ENCODE measurements at places on chromosomes 12 and 14.
A peak's percentile ranks its signal among the peaks of the same experiment; 100 is the strongest.

GRCh38 chr12:131636940-131637750 is 73.7 kb upstream of the SFSWAP start:
- H3K4me3 ChIP-seq = no peak overlapping the region
- H3K36me3 ChIP-seq = no peaks in the 10 kb centered on the region
- DNase-seq = no peak
- no peak overlapping the region for H3K27ac ChIP-seq
- no peaks in the 10 kb centered on the region for H3K27me3 ChIP-seq

GRCh38 chr12:19895246-19896020 is 456.1 kb downstream of the AEBP2 start:
- no peaks in the 10 kb centered on the region for H3K27me3 ChIP-seq
- no peak for DNase-seq
- H3K36me3 ChIP-seq = no peaks in the 10 kb centered on the region
- H3K4me3 ChIP-seq = no peak overlapping the region
- no peak overlapping the region for H3K27ac ChIP-seq

- no peak for DNase-seq
- H3K36me3 ChIP-seq = peaks cover 4% of the 10 kb centered on the region
- no peak overlapping the region for H3K4me3 ChIP-seq
- H3K27me3 ChIP-seq = no peaks in the 10 kb centered on the region
Observed at GRCh38 chr12:26608706-26609105, 224.3 kb downstream of the ITPR2 start.

DNA sequence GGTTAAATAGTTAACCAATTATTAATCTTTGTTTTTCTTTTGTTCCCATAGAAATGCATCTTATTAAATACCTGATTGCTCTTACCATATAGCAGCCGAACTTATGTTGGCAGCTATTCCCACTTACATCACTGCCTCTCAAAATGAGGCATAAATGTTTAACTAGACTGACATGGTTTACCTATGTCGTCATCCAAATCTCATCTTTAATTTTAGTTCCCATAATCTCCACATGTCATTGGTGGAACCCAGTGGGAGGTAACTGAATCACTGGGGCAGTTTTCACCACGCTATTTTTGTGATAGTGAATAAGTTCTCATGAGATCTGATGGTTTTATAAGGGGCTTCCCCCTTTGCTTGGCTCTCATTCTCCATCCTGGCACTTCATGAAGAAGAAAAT is 499.2 kb upstream of the ATP2B1 start:
- no peaks in the 10 kb centered on the region for H3K4me1 ChIP-seq
- no peaks in the 10 kb centered on the region for H3K27me3 ChIP-seq
- H3K27ac ChIP-seq = no peak overlapping the region
- H3K4me3 ChIP-seq = no peak overlapping the region
- H3K36me3 ChIP-seq = no peaks in the 10 kb centered on the region
- DNase-seq = no peak

DNA sequence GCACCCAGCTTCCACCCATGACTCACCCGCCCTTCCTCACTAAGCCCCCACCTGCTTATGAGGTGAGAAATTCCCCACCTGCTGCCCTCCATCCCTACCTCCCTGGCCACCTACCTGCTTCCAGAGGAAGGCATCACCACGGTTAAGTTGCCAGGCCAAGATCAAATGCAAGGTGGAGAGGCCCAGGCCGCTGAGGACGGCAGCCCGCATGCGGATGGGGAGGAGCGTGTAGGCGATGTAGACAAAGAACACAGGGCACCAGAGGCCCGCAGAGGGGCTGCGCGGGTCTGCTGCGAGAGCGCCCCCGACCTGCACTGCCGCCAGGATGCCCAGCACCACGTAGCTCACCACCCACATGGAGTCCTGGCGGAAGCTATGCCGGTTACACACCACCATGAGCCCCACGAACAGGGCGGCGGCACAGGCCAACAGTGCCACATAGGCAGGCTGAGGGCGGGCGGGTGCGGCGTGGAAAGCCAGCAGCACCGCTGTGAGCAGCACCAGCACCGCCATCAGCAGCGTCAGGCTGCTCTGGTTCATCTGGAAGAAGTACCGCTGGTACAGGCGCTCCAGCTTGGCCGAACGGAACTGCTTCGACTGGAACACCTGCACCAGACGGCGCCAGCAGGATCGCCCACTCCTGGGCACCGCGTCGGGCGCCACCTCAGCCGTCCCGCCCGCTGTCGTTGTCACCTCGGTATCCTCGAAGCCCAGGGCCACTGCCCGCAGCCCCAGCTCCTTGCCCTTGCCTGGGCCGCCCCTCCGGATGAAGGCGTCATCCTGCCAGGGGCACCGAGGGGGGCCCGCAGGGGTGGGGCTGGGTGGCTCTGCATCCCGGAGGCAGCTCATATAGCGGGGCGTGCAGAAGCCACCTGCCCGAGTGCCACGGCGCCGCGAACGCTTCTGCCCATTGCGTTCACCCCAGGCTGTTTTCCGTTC is 6.2 kb downstream of the ADCY6 start:
- peaks cover 44% of the 10 kb centered on the region for H3K4me1 ChIP-seq
- H3K27ac ChIP-seq = no peak overlapping the region
- no peak overlapping the region for H3K4me3 ChIP-seq
- DNase-seq = no peak
- peaks cover 38% of the 10 kb centered on the region for H3K36me3 ChIP-seq
- no peaks in the 10 kb centered on the region for H3K27me3 ChIP-seq

GRCh38 chr12:124413915-124414314 is 119.0 kb downstream of the RFLNA start:
- H3K27ac ChIP-seq = no peak overlapping the region
- H3K4me3 ChIP-seq = no peak overlapping the region
- no peaks in the 10 kb centered on the region for H3K27me3 ChIP-seq
- no peak for DNase-seq
- peaks cover 87% of the 10 kb centered on the region for H3K36me3 ChIP-seq
- H3K4me1 ChIP-seq = peaks cover 67% of the 10 kb centered on the region

GRCh38 chr14:104253901-104254353 is 115.5 kb downstream of the KIF26A start:
- no peaks in the 10 kb centered on the region for H3K36me3 ChIP-seq
- no peak overlapping the region for H3K4me3 ChIP-seq
- H3K27ac ChIP-seq = no peak overlapping the region
- no peak for DNase-seq

DNA sequence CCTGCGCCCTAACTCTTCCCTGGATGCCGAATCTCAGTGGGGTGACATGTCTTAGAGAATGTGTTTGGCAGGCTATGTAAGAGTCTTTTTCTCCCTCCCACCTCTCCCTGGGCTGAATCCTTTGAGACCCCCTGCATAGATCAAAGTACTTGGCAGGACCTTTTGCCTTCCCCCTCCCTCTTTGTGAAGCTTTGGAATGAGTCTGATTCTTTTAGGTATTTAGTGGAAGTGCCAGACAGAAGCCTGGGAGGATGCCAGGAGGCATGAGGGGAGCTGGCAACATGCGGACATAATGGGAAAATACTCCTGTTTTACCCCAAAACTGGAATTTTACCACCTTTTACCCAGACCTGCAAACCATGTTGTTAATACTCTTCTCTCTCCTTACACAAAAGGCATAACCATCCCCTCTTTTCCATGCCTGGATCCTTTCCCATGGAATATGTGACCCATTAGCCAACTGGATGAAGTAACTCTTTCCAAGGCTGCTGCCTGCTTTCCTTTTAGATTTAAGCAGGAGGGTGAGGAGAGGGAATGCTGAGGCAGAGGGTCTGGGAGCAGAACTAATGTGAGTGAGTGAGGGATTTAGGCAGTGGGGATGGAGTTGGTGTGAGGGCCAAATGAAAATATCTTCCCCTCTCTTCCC is 41.7 kb downstream of the TTLL5 start:
- H3K27ac ChIP-seq = peak overlapping the region; percentile 85
- H3K27me3 ChIP-seq = no peaks in the 10 kb centered on the region
- H3K36me3 ChIP-seq = peaks cover 11% of the 10 kb centered on the region
- H3K4me3 ChIP-seq = no peak overlapping the region
- peak; percentile 95 for DNase-seq

DNA sequence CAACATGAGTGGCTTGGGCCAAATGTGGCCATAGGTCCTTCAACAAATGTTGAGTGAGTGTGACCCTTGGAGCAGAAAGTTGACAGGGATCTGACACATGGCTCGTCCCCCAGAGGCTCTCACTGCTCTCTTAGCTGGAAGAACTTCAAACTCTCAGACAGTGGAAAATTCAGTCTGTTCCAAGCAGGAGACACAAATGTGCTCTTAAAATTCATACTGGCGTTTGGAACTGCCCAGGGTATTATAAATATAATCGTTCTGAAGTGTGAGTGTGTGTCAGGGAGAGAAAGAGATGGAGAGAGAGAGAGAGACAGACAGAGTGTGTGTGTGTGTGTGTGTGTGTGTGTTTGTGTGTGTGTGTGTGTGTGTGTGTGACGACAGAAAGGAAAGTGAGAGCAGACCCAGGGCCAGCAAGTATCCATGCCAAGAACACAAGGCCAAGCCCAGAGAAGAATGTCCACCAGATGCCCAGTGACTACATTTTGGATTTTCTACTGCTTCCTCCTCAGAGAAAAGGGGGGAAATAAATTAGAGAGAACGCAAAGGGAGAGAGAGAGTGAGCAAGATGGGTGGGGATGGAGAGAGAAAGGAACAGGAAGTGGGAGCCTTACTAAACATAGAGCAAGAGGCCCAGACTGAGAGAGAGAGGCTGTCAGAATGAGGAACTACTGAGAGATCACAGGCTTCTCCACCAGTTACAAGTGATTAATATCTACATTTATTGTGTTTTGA is 193.6 kb upstream of the NUDT4 start:
- no peaks in the 10 kb centered on the region for H3K27me3 ChIP-seq
- no peaks in the 10 kb centered on the region for H3K36me3 ChIP-seq
- no peak overlapping the region for H3K4me3 ChIP-seq

GRCh38 chr14:36818794-36819384 is 157.2 kb downstream of the PAX9 start:
- no peaks in the 10 kb centered on the region for H3K4me1 ChIP-seq
- no peak overlapping the region for H3K27ac ChIP-seq
- H3K4me3 ChIP-seq = no peak overlapping the region
- H3K36me3 ChIP-seq = no peaks in the 10 kb centered on the region

DNA sequence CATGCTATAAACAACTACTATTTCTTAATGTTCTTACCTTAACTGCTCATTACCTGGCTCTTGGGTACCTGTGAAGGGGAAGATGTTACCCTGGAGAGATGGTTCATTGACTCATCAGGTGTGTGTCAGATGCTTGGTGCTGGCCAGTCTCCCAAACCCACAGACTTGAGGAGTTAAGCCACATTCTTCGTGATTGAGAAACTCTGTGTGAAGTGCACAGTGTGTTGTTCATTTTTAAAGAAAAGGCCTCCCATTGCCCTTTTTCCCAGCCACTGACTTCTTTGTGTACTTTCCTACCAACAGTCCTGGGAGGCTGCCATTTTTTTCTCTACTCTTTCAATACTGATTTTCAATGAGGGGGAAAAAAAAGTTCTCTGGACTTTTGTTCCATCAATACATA is 3.2 kb downstream of the MGST1 start:
- peaks cover 8% of the 10 kb centered on the region for H3K27me3 ChIP-seq
- peak overlapping the region; percentile 80 for H3K27ac ChIP-seq
- peak; percentile 55 for DNase-seq
- no peaks in the 10 kb centered on the region for H3K36me3 ChIP-seq
- peaks cover 14% of the 10 kb centered on the region for H3K4me1 ChIP-seq

DNA sequence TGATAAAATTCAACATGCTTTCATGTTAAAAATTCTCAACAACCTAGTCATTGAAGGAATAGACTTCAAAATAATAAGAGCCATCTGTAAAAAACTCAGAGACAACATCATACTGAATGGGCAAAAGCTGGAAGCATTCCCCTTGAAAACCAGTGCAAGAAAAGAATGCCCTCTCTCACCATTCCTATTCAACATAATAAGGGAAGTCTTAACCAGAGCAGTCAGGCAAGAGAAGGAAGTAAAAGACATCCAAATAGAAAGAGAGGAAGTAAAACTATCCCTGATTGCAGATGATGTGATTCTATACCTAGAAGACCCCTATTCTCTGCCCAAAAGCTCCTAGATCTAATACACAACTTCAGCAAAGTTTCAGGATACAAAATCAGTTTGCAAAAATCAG is 52.9 kb downstream of the APOBEC1 start:
- no peak for DNase-seq
- H3K36me3 ChIP-seq = no peaks in the 10 kb centered on the region
- H3K4me3 ChIP-seq = no peak overlapping the region

GRCh38 chr12:27048822-27049752 is 26.7 kb downstream of the MED21 start:
- no peaks in the 10 kb centered on the region for H3K4me1 ChIP-seq
- no peak overlapping the region for H3K4me3 ChIP-seq
- H3K36me3 ChIP-seq = no peaks in the 10 kb centered on the region
- H3K27me3 ChIP-seq = no peaks in the 10 kb centered on the region
- no peak overlapping the region for H3K27ac ChIP-seq
- DNase-seq = no peak

DNA sequence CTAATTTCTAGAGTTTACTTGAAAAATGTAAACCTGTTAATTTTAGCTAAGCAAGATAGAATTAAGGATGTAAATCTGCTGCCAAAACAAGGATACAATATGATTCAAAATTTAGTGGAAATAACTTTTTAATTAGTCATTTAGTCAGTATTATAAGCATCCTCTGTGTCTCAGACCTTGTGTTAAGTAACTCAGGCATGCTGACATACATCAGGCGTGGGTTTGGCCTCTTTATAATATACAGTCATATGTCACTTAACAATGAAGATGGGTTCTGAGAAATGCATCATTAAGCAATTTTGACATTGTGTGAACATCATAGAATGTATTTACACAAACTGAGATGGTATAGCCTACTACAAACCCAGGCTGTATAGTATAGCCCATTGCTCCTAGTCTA is 386.9 kb downstream of the ZFP36L1 start:
- no peak overlapping the region for H3K4me3 ChIP-seq
- H3K36me3 ChIP-seq = no peaks in the 10 kb centered on the region
- DNase-seq = no peak
- H3K27ac ChIP-seq = no peak overlapping the region
- no peaks in the 10 kb centered on the region for H3K27me3 ChIP-seq

DNA sequence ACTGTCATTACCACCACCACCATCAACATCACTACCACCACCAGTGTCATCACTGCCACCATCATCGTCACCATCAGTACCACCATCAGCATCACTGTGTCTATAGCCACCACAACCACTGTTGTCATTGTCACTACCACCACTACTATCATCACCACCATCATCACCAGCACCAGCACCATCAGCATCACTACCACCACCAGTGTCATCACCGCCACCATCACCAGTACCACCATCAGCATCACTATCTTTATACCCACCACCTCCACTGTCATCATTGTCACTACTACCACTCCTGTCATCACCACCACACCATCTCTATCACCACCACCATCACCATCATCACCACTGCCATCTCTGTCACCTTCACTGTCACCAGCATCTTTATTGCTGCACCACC is 60.6 kb downstream of the BEGAIN start:
- H3K4me3 ChIP-seq = no peak overlapping the region
- H3K4me1 ChIP-seq = peaks cover 19% of the 10 kb centered on the region
- no peaks in the 10 kb centered on the region for H3K27me3 ChIP-seq
- DNase-seq = no peak
- peaks cover 44% of the 10 kb centered on the region for H3K36me3 ChIP-seq

- no peak overlapping the region for H3K4me3 ChIP-seq
- H3K27me3 ChIP-seq = no peaks in the 10 kb centered on the region
- H3K27ac ChIP-seq = no peak overlapping the region
- peaks cover 33% of the 10 kb centered on the region for H3K4me1 ChIP-seq
- H3K36me3 ChIP-seq = no peaks in the 10 kb centered on the region
Observed at GRCh38 chr12:47715393-47715876, 9.6 kb upstream of the RPAP3 start.

GRCh38 chr12:112468046-112468445 is 49.3 kb downstream of the PTPN11 start:
- no peak overlapping the region for H3K4me3 ChIP-seq
- no peak for DNase-seq
- H3K36me3 ChIP-seq = peaks cover 4% of the 10 kb centered on the region
- no peaks in the 10 kb centered on the region for H3K4me1 ChIP-seq
- no peaks in the 10 kb centered on the region for H3K27me3 ChIP-seq

Data from spinal cord (tissue), 10 donors.